Neural progenitor cell (in vitro differentiated cells): ENCODE measurements at places on chromosomes 7 and 10.
A peak's percentile ranks its signal among the peaks of the same experiment; 100 is the strongest.

DNA sequence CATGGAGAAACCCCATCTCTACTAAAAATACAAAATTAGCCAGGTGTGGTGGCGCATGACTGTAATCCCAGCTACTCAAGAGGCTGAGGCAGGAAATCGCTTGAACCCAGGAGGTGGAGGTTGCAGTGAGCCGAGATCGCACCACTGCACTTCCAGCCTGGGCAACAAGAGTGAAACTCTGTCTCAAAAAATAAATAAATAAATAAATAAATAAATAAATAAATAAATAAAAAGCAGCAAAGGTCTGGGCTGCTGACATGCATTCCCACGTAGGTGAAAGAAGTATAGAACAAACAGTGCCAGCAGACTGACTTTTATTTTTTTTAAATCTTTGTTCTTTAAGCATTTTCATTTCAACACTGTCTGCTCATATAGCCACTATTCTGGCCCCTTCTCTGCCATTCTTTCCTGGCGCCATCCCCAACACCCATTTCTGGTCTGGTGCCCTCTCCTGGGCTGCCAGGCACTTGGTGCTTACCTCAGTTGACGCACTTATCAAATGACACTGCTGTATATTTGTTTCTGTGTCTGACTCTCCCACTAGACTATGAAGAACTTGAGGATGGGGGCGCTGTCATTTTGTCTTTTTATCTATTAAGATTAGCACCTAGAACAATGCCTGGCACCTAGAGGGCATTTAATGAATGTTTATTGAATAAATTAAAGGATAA is 15.6 kb downstream of the FAM107B start:
- DNase-seq = no peak

DNA sequence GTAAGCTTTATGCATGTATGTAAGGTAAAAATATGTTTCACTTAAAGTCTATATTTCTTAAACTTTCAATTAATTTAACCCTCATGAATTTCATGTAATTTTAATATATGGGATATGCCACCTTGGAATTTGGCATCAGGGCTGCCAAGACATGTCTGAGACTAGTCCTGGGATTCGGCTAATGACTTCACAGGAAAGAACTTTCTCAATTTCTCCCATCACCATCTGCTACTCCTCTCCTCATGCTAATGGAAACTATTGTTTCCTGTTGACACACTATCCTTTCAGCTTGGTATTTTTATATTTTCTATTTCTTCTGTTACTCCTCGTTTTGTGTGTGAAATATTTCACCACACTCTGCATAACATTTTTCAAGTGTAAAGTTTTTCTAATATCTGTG is 205.9 kb downstream of the ARL4A start:
- no peak for DNase-seq

- no peak for DNase-seq
These were observed 91.2 kb downstream of the DNAJB6 start for GRCh38 chr7:157427811-157428553.

DNA sequence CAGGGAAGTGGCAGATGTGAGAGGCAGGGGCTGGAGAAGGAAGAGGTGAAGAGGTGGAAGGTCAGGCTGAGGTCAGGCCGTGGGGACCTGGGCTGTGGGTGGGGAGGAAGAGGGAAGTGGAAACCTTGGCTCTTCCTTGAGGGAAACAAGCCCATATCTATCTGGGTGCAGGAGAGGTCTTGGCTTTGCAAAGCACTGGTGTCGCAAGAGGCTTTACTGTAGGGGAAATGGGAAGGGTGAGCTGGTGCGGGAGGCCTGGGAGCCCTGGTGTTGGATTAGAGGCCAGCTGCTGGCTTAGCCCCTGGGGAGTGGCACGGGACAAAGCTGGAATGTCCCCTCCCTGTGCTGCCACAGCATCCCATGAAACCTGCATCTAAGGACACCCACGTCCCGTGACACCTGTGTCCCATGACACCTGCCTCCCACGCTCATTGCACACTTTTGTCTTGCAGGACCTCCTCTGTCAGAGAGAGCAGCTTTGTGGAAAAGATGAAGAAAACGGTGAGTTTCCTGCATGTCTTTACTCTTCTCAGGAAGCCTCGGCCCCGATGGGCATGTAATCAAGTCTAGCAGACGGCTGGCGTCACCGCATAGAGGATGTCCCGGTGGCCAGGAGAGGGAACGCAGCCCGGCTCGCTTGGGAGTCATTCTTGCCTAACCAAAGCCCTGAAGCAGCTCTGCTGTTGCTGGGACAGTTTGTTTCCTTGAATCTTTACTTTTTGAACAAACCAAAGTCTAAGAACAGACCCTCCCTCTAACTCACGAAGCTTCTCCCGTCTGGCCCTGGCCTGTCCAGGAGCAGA is 22.2 kb downstream of the TMEM120A start:
- peak; percentile 51 for DNase-seq

- peak; percentile 24 for DNase-seq
These were observed 266.0 kb downstream of the USP6NL start for GRCh38 chr10:11345224-11346054.
